ENCODE measurements at places on chromosomes 5 and 9.

DNA sequence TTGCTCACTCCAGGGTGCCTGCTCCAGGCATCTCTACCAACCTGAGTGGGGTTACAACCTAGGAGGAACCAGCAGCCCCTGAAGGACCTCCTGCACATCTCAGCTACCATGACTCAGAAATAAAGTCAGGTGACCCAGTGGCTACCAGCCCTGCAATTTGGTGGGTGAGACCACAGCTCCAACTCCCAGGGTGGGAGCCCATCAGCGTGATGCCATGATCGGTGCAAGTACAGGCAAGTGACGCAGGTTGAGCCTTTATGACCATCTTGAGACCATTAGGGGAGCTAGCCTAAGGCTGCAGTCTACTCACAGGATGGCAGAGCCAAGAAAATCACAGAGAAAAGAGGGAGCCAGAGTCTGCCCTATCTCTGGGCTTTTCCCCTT lies 8.6 kb downstream of the SEPTIN8 start:
- no peak for DNase-seq

DNA sequence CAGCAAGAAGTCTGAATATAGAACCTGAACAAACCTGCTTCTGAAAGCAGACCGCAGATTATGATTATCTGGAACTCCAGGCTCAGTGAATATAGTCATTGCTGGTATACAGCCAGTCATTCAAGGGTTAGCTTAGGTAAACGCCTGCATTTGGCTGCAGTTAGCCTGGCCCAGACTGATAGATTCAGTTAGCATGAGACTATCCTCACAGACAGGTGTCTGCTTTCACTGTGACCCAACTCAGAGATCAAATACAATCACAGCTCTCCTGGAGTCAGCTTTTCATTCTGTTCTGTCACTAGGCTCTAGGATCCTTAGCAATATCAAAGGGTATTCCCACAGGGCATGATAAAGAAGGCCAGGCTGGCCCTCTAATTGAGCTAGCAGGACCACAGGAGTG lies 138.6 kb upstream of the PLCXD3 start:
- no peak for DNase-seq

GRCh38 chr5:39780347-39780746 lies 355.6 kb upstream of the DAB2 start:
- no peak for DNase-seq

- DNase-seq = no peak
These were observed 180.5 kb upstream of the RIOK2 start for GRCh38 chr5:97363577-97363976.

GRCh38 chr5:111197523-111197922 lies 26.7 kb upstream of the CAMK4 start:
- no peak for DNase-seq

- no peak for DNase-seq
These were observed 20.2 kb downstream of the SLC22A5 start for GRCh38 chr5:132389585-132390286.

- no peak for DNase-seq
These were observed 107.6 kb downstream of the APBA1 start for GRCh38 chr9:69564557-69564956.

DNA sequence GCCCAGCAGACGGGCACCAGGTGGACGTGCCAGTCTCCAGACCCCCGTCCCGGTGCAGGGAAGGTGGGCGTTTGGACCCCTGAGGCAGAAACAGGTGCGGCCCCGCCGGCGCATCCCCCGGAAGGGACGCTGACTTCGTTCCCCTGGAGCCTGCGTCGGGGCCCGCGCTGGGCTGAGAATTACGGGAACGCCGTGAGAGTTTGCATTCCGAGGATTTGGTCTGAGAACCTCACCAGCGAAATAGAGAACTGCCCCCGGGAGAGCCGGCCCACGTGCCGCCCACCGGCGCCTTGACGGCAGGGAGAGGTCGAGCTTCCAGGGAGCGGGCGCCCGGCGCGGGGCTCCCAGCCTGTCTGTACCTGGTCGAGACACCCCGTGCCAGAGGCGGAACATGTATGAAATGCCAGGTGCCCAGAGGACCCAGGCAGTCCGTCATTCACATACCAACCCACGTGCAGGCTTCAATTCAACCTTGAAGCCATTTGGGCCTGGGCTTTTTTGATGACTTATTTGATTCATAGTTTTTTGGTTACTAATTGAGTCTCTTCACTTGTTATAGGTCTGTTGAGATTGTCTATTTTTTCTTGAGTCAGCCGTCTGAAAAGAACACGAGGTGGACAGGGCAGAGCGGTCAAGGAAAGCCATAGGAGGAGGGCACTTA lies 877 bp upstream of the CAMSAP1 start:
- DNase-seq = no peak

DNA sequence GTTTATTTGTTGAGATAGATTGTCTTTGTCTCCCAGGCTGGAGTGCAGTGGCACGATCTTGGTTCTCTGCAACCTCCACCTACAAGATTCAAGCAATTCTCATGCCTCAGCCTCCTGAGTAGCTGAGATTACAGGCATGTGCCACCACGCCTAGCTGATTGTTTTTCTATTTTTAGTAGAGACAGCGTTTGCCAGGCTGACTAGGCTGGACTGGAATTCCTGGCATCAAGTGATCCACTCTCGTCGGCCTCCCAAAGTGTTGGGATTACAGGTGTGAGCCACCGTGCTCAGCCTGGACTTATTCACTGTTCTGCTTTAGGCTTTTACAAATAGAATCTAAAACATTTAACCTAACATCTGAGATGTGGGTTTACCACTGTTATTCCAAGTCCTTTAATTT lies 91.3 kb downstream of the COMMD10 start:
- DNase-seq = no peak

GRCh38 chr5:150401076-150401375 lies 11.7 kb downstream of the CD74 start:
- DNase-seq = no peak

DNA sequence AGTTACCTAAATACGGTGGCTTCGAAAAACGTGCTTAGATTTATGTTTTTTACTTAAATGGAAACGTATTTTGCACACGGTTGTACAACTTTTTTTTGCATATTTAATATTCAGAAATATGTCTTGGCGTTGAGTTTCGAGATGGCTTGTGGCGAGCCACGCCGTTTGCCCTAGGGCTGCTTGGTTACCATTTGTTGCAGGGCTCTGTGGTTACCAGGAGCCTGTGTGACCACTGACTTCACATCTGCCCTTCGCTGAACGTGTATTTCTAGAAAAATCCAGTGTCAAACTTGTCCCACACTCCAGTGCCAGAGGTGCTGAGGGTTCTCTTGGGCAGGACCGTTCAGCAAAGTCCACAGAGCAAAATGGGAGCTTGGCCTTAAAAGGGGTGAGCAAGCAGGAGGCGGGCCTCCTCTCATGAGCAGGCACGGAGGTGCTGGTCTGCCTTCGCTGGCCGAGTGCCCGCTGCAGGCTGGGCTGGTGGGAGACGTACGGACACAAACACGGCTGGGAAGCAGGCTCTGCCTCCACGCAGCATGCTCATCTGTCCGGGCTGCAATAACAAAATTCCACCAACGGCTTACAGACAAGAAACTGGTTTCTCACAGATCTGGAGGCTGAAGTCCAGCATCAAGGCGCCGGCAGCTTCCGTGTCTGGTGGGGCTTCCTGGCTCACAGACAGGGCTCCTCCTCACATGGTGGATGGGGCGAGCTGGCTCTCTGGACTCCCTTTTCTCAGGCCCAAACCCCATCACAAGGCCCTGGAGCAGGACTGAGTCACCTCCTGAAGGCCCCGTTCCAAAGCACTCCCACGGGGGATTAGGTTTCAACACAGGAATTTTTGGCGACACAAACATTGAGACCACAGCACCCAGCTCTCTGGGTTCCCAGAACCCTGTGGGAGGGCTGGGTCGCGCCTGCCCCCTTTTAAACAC lies 5.4 kb downstream of the MRPL36 start:
- no peak for DNase-seq

GRCh38 chr5:34533582-34534522 lies 122.3 kb upstream of the RAI14 start:
- DNase-seq = no peak

DNA sequence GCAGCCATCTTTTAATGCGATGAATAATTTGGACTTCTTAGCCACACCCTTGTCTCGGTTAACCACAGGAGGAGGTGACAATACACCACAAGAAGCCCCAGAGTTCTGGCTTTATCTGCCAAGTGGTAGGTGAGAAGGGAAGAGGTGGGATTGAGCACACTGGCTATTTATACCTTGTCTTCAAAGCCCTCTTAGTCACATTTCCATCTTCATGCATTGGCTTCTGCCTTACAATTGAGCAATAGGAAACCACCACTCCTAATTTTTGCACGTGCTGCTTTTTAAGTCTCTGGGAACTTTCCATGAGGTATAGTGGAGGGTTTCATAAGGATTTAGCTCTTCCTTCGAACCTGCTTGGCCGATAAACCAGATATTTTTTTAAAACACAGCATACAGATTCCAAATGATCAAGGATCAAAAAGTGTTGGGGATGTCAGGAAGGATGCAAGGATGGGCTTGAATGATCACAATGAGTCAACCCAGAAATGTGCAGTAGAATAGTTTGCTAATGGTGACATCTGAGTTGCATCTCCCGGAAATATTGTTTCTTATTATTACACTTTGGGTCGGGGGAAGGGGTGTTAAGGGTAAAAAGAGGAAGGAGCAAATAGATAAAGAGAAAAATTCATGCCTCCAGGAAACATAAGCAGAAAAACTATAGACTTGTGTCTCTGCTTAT lies 25.5 kb downstream of the PLAC8L1 start:
- DNase-seq = peak; percentile 57

- no peak for DNase-seq
These were observed 11.5 kb downstream of the ANXA6 start for GRCh38 chr5:151146061-151146460.

GRCh38 chr5:120466341-120467006 lies 2.4 kb downstream of the PRR16 start:
- peak; percentile 6 for DNase-seq

Data from T-helper 2 cell (primary cell).